ENCODE measurements at places on chromosomes 3 and 15.
A peak's percentile ranks its signal among the peaks of the same experiment; 100 is the strongest.

DNA sequence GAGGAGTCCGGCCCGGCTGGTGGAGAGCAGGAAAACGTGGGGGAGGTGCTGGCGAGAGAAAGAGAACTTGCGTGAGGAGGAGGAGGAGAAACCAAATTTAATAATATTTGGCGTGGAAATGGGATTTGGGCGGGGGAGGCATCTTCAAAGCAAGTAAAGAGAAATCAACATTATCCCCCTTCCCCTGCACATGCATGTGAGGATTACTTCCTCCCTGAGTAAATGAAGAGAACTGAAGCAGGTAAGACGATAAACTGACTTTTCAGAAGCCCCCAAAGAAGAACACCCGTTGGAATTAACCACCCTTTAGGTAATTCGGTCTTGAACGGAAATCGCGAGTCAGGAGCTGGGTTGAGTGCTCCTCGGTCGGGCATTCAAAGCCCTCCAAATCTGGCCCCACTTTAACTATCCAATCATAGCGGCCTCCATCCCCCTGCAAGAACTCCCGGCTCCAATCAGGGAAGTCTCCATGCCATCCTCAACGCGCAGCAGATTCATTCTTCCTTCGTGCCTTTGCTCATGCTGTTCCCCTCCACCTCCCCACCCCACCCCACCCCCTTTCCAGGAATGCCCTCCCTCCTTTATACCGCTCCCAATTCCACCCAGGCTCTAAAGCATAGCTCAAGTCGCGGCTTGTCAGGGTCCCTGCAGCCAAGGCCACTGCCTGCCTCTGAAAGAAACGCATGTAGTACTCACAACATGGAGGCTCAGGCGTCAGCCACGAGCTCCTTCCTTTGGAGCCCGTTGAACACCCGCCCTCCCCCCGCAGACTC lies 545 bp upstream of the RFX7 start:
- peak overlapping the region; percentile 96 for H3K4me3 ChIP-seq
- peak; percentile 74 for DNase-seq
- no peaks in the 10 kb centered on the region for H3K36me3 ChIP-seq
- no peaks in the 10 kb centered on the region for H3K4me1 ChIP-seq
- H3K27me3 ChIP-seq = no peaks in the 10 kb centered on the region

DNA sequence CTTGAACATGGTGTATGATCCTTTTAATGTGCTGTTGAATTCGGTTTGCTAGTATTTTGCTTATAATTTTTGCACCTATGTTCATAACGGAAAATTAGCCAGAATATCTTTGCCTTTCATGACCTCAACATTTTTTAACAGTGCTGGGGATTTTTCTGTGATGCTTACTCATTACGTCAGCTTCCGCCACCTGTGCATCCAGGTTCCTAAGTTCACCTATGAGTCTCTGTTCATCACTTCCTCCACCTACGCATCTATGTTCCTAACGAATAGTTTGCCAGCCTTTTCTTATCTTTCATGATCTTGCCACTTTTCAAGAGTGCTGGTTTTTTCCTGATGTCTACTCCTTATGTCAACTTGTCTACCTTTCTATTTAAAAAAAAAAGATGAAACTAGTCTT lies 16.5 kb downstream of the AADACL2 start:
- H3K4me3 ChIP-seq = no peak overlapping the region
- no peaks in the 10 kb centered on the region for H3K4me1 ChIP-seq
- H3K36me3 ChIP-seq = no peaks in the 10 kb centered on the region
- no peak for DNase-seq

- no peak overlapping the region for H3K4me3 ChIP-seq
- H3K4me1 ChIP-seq = peaks cover 2% of the 10 kb centered on the region
- H3K27ac ChIP-seq = no peak overlapping the region
- no peaks in the 10 kb centered on the region for H3K27me3 ChIP-seq
- no peaks in the 10 kb centered on the region for H3K36me3 ChIP-seq
Measured at GRCh38 chr15:84955089-84955848, 26.4 kb upstream of the PDE8A start.

- H3K27me3 ChIP-seq = no peaks in the 10 kb centered on the region
- no peak for DNase-seq
- H3K36me3 ChIP-seq = no peaks in the 10 kb centered on the region
- no peak overlapping the region for H3K27ac ChIP-seq
Measured at GRCh38 chr3:115108614-115109013, 38.5 kb downstream of the ZBTB20 start.

GRCh38 chr3:160170409-160171370 lies 54.5 kb upstream of the C3orf80 start:
- no peaks in the 10 kb centered on the region for H3K27me3 ChIP-seq
- no peak for DNase-seq
- no peaks in the 10 kb centered on the region for H3K4me1 ChIP-seq
- no peaks in the 10 kb centered on the region for H3K36me3 ChIP-seq

DNA sequence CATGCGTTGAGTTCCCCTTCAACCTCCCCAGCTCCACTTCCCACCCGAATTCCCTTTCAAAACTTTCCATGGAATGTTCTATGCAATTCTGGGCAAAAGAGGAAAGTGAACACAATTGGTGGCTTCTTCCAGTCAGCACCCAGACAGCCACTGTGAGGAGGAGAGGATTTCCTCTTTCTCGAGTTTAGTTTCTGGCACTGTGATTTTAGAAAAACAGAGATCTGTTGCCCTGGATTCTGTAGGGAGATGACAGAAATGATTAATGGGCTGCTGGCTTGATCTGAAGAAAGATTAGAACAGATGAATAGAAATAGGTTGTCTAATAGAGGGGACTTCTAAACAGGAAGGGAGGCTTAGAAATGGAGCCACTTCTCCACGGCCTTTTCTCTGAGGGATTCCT lies 172.0 kb downstream of the MCTP2 start:
- no peaks in the 10 kb centered on the region for H3K27me3 ChIP-seq
- no peaks in the 10 kb centered on the region for H3K36me3 ChIP-seq
- no peaks in the 10 kb centered on the region for H3K4me1 ChIP-seq
- H3K27ac ChIP-seq = no peak overlapping the region
- no peak overlapping the region for H3K4me3 ChIP-seq

- H3K4me1 ChIP-seq = no peaks in the 10 kb centered on the region
- H3K27me3 ChIP-seq = no peaks in the 10 kb centered on the region
- H3K27ac ChIP-seq = no peak overlapping the region
- H3K36me3 ChIP-seq = no peaks in the 10 kb centered on the region
Measured at GRCh38 chr3:8982509-8982908, 19.2 kb upstream of the RAD18 start.

DNA sequence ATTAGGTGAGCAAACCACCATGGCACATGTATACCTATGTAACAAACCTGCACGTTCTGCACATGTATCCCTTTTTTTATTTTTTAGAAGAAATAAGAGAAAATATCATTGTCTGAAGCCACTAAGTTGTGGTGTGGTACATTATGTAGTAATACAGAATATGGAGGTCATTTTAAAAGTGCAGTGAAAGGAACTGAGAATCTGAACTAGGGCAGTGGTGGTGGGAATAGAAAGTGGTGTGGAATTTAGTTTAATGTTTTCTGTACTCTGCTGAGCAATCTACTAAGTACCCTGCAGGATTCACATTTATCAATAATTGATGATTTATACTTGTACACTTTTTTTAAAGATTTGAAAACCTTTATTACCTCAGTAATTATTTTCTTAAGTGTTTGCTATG lies 283.5 kb downstream of the CHL1 start:
- no peaks in the 10 kb centered on the region for H3K36me3 ChIP-seq
- no peak overlapping the region for H3K4me3 ChIP-seq
- DNase-seq = no peak
- no peak overlapping the region for H3K27ac ChIP-seq

DNA sequence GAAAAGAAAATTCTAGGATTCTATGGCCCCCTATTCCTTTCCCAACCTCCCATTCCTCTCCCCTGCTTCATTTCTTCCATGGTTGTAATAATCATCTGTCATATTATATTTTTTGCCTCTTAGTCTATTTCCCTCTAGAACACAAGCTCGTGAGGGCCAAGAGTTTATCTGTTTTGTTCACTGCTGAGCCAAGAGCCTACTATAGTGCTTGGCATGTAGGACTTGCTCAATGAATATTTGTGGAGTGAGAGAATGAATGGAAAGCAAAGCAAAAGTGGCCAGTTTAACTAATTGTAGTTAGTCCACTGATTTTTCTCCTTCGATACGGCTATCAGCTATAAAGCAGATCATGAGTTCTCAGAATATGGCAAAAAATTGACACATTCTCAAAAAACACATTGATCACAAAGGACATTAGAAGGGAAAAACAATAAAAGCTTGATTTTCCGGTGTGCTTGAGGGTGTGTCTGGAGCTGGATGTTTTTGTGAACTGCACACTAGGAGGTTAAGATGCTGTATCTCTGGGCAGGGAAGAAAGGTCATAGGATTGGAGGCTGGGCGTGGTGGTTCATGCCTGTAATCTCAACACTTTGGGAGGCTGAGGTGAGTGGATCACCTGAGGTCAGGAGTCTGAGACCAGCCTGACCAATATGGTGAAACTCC lies 25.0 kb upstream of the CTSH start:
- H3K27ac ChIP-seq = no peak overlapping the region
- no peaks in the 10 kb centered on the region for H3K27me3 ChIP-seq
- no peaks in the 10 kb centered on the region for H3K36me3 ChIP-seq
- no peak overlapping the region for H3K4me3 ChIP-seq
- no peak for DNase-seq
- H3K4me1 ChIP-seq = no peaks in the 10 kb centered on the region

GRCh38 chr3:23129117-23129516 lies 74.0 kb upstream of the UBE2E2 start:
- no peaks in the 10 kb centered on the region for H3K27me3 ChIP-seq
- H3K27ac ChIP-seq = no peak overlapping the region
- H3K4me3 ChIP-seq = no peak overlapping the region
- no peak for DNase-seq
- H3K4me1 ChIP-seq = no peaks in the 10 kb centered on the region
- no peaks in the 10 kb centered on the region for H3K36me3 ChIP-seq

DNA sequence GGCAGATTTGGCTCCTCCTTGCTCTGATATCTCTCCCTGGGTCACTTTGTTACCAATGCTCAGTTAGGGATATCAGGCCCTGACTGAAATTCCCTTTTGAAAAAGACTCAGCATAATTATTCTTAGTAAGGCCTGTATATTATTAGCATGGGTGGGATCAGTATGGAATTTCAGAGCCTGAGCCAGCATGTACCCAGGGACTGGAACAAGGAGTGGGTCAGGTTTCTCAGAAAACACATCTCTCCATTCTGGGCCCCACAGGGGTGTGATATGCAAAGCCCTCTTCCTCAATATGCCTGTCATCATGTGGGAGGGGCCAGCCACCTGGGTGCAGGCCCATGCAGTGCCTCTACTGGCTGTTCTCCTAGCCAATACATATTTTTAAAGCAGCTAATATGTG lies 423.2 kb downstream of the EPHB1 start:
- no peak overlapping the region for H3K27ac ChIP-seq
- no peak overlapping the region for H3K4me3 ChIP-seq
- no peaks in the 10 kb centered on the region for H3K4me1 ChIP-seq
- no peaks in the 10 kb centered on the region for H3K27me3 ChIP-seq
- DNase-seq = no peak
- no peaks in the 10 kb centered on the region for H3K36me3 ChIP-seq

GRCh38 chr15:44882499-44882968 lies 74.0 kb upstream of the TERB2 start:
- no peak for DNase-seq
- no peak overlapping the region for H3K27ac ChIP-seq
- no peak overlapping the region for H3K4me3 ChIP-seq
- H3K36me3 ChIP-seq = no peaks in the 10 kb centered on the region

DNA sequence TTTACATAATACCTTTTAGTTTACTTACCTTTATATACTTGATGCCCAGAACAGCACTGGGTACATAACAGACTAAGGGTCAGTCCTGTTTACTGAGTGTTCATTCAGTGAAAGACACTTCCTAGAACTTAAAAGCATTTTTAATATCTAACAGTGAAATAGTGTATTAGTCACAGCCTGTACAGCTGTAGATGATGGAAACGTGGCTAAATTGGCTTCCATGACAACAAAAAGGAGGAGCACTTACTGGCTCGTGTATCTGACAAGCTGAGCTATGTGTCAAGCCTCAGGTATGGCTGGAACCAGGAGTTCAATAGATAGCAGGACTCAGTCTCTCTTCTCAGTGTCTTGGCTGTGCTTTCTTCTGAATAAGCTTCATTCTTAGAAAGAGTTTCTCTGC lies 40.2 kb downstream of the CMTM8 start:
- H3K4me3 ChIP-seq = no peak overlapping the region
- DNase-seq = no peak
- H3K36me3 ChIP-seq = no peaks in the 10 kb centered on the region

DNA sequence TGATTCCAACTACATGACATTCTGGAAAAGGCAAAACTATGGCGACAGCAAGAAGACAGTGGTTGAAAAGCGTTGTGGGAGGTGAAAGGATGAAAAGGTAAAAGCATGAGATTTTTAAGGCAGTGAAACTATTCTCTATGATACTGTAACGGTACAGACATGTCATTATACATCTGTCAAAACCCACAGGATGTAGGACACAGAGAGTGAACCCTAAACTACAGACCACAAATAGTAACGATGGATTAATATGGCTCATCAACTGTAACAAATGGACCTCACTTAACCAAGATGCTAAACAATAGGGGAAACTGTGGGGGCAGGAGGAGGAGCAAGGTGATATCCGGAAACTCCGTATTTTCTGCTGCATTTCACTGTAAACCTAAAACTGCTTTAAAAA lies 39.1 kb downstream of the MYO9A start:
- no peak overlapping the region for H3K4me3 ChIP-seq
- no peaks in the 10 kb centered on the region for H3K27me3 ChIP-seq
- no peaks in the 10 kb centered on the region for H3K36me3 ChIP-seq
- no peaks in the 10 kb centered on the region for H3K4me1 ChIP-seq
- DNase-seq = no peak

- no peak overlapping the region for H3K4me3 ChIP-seq
- no peaks in the 10 kb centered on the region for H3K4me1 ChIP-seq
- no peak for DNase-seq
- H3K27ac ChIP-seq = no peak overlapping the region
- no peaks in the 10 kb centered on the region for H3K36me3 ChIP-seq
Measured at GRCh38 chr3:88703501-88704059, 403.8 kb upstream of the EPHA3 start.

DNA sequence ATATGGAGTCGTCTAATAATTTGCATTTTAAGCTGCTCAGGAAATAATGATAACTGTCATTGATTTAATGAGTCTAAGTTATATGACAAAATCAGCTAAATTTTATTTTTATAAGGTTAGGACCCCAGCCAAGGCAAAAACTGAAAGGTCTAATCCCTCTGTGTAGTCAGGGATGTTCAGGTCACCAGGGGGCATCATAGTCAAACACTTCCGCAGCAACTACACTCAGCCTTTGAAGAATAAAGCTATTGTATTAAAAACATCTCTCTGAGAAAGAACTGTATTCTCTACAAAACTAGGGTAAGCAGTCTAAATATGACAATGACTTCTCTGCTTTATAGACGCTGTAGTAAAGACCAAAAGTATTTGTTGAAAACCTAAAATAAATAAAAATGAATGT lies 15.0 kb downstream of the INTS14 start:
- no peak overlapping the region for H3K4me3 ChIP-seq
- DNase-seq = no peak
- peaks cover 18% of the 10 kb centered on the region for H3K36me3 ChIP-seq
- H3K27ac ChIP-seq = no peak overlapping the region
- no peaks in the 10 kb centered on the region for H3K27me3 ChIP-seq
